ENCODE measurements at places on chromosomes 3 and 15.

DNA sequence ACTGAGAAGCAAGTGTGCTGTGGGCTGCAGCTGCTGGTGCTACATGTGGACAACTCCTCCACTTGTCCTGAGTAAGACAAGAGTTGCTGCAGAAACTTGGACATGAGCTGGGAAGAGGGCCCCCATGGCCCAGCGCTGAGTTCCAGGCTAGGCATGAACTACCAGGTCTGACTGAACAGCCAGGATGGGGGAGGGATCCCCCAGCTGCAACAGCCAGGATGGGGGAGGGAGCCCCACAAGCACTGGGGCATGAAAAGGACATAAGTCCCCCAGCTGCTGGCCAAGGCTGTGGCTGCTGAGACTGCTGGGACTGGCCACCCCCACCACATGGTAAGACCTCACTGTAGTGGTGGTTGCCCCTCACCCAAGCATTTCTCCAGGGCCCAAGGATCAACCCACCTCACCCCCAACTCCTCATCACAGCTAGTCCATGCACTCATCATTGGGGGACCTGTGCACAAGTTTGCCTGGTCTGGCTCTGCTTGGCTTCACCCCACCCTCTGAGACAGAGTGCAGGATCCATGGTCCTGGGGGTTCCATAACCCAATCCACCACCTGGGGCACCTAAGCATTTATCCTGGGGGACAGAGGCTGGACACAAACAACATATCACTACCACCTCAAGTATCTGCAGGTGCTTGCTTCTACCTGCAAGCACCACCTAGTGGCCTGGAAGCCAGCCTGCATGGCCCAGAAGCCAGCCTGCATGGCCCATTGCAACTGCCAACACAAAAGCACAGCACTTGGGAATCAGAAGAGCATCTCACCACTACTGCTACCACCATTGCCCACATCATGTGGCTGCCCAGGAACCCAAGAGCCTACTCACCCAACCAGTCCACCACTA is 84.5 kb upstream of the STT3B start:
- H3K36me3 ChIP-seq = no peaks in the 10 kb centered on the region
- H3K27me3 ChIP-seq = no peaks in the 10 kb centered on the region
- no peaks in the 10 kb centered on the region for H3K4me1 ChIP-seq
- DNase-seq = no peak
- no peak overlapping the region for H3K27ac ChIP-seq
- no peak overlapping the region for H3K4me3 ChIP-seq

DNA sequence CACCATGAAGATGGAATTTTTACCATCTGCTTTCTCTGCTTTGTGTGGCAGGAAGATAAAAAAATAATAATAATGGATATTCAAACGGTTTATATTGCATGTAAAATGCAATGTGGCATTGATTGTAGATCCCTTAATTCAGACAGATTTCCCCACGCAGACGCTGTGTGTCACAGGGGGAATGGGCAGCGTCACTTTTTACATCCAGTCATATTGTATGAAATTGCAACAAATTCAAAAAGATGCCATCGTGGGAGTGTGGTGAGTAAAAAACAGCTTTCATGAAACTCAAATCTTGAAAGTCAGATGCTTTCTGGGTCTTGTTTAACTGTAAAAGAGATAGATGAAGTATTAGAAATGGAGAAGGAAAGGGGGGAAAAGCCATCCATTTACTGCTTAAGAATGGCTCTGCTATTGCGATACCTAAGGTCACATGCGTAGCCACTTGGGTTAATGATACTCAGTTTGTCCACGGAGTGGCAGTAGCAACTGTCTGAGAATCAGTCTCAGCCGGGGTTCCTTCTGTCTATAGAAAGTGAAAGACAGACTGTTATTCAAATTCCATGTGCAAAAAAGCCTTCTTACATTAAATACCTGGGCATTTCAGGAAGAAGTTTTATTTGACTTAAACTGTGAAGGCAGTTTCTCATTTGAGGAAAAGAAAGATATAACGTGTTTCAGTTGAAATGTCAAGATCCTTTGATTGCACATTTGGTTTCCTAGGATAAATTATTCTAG is 28.5 kb downstream of the BTD start:
- H3K27ac ChIP-seq = no peak overlapping the region
- H3K27me3 ChIP-seq = no peaks in the 10 kb centered on the region
- peaks cover 8% of the 10 kb centered on the region for H3K4me1 ChIP-seq
- H3K36me3 ChIP-seq = no peaks in the 10 kb centered on the region
- no peak overlapping the region for H3K4me3 ChIP-seq

- no peaks in the 10 kb centered on the region for H3K27me3 ChIP-seq
- no peak overlapping the region for H3K27ac ChIP-seq
- no peak for DNase-seq
- peaks cover 2% of the 10 kb centered on the region for H3K36me3 ChIP-seq
- H3K4me3 ChIP-seq = no peak overlapping the region
- no peaks in the 10 kb centered on the region for H3K4me1 ChIP-seq
Measured at GRCh38 chr3:71360180-71360579, 223.3 kb downstream of the FOXP1 start.

DNA sequence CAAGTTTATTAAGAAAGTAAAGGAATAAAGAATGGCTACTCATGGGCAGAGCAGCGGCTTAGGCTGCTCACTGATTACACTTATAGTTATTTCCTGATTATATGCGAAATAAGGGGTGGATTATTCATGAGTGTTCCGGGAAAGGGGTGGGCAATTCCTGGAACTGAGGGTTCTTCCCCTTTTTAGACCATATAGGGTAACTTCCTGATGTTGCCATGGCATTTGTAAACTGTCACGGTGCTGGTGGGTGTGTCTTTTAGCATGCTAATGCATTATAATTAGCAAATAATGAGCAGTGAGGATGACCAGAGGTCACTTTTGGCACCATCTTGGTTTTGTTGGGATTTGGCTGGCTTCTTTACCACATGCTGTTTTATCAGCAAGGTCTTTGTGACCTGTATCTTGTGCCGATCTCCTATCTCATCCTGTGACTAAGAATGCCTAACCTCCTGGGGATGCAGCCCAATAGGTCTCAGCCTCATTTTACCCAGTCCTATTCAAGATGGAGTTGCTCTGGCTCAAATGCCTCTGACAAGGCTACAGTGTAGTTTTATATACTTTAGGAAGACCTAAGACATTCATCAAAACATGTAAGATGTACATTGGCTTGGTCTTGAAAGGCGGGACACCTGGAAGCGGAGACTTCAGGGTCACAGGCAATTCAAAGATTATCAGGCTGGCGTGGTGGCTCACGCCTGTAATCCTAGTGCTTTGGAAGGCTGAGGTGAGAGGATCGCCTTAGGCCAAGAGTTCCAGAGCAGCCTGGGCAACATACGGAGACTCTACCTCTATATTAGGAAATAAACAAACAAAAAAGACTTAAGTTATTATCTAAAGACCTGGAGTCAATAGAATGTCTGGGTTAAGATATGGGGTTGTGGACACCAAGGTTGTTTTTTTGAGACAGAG is 3.2 kb upstream of the BLOC1S6 start:
- peaks cover 17% of the 10 kb centered on the region for H3K4me1 ChIP-seq
- DNase-seq = peak; percentile 60
- no peak overlapping the region for H3K4me3 ChIP-seq

GRCh38 chr3:56290374-56290773 is 177.9 kb downstream of the ERC2 start:
- H3K27ac ChIP-seq = no peak overlapping the region
- DNase-seq = no peak
- no peaks in the 10 kb centered on the region for H3K4me1 ChIP-seq
- H3K4me3 ChIP-seq = no peak overlapping the region
- no peaks in the 10 kb centered on the region for H3K36me3 ChIP-seq
- peaks cover 5% of the 10 kb centered on the region for H3K27me3 ChIP-seq

GRCh38 chr3:10340046-10340445 is 19.1 kb upstream of the SEC13 start:
- H3K27ac ChIP-seq = no peak overlapping the region
- no peak overlapping the region for H3K4me3 ChIP-seq
- no peak for DNase-seq
- H3K36me3 ChIP-seq = no peaks in the 10 kb centered on the region
- no peaks in the 10 kb centered on the region for H3K27me3 ChIP-seq

DNA sequence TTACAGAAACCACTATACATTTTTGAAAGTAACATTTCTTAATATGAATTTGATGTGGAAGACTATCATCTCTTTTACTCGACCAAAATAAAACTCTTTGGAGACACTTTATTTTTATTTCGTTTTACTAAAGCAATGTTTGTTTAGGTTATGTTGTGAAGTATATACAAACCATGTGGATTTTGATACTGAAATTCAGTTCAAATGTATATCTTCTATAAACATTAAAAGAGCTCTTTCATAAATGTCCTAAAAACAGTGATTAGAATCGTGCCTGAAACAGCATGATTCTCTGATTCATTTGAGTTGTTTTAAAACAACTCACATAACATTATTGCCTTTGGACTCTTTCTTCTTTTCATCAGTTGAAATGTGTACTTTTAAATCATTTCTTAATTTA is 373.7 kb upstream of the GOLIM4 start:
- no peak overlapping the region for H3K4me3 ChIP-seq
- DNase-seq = no peak
- no peaks in the 10 kb centered on the region for H3K27me3 ChIP-seq
- H3K36me3 ChIP-seq = no peaks in the 10 kb centered on the region
- H3K4me1 ChIP-seq = no peaks in the 10 kb centered on the region

DNA sequence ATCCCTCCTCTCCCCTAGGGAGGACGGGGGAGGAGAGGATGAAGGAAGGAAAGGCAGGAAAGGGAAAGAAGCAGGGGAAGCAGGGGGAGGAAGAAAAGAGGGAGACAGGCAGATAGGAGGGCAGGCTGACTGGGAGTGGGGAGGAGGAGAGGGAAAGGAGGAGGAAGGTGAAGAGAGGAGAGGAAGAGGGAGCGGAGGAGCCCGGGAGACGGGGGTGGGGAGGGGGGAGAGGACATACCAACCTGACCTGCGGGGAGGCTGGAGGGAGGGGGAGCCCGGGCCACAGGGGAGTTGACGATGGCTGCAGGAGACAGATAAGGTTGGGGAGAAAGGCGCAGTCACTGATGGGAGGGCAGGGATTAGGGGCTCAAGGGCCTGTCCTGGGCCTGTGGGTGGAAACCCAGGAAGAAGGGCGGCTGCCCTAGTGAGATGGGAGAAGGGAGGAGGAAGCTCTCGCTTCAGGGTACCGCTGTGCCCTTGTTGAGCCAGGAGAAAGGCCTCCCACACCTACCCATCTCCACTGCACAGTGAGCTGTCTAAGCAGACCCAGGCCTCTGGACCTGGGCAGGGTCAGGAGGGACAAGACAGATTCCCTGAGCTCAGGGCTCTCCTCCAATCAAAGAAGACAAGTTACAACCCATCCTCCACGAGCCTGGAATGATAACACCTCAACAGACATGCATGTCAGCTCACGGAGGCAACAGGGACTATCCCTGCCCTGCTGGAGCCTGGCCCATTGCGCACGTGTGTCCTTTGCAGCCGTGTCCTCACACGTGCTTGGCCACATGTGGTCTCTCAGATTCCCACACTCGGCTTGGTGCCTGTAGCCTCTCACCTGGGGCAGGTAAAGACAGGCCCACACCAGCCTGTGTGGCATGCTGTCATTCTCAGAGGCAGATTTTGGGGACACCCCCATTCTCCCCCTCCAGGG is 27.9 kb downstream of the C3orf18 start:
- H3K27ac ChIP-seq = no peak overlapping the region
- no peaks in the 10 kb centered on the region for H3K36me3 ChIP-seq
- H3K4me1 ChIP-seq = no peaks in the 10 kb centered on the region
- H3K27me3 ChIP-seq = peaks cover 11% of the 10 kb centered on the region

DNA sequence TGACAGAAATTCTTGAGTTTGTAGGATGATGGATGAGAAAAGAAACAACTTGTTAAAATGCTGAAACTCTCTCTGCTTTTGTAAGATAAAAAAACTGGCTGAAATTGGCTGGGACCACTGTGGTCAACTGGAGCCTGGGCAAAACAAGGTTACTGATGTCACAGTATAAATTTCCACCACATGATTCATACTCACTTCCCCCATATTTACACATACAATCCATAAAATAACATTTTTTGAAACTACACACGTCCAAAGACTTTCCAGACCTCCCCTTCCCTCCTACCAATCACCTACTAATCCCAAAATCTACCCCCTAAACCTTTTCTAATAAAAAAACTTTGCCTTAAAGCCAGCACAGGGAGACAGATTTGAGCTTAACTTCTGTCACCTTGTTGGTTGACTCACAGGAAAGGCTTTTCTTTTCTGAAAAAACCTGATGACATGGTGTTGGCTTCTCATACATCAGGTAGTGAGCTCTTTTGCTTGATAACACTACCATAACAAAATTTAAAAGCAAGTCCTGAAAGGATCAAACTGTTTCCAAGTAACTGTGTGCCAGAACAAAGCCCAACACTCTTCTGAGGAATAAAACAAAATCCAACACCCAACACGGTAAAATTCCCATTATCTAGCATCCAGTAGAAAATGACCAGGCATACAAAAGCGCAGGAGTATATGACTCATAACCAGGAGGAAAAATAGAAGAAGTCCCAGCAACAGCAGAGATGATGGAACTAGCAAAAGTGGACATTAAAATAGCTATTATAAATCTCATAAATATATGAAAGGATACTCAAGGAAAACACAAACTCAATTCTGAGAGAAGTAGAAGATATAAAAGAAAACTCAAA is 87.3 kb upstream of the SNRK start:
- no peak overlapping the region for H3K4me3 ChIP-seq
- H3K27ac ChIP-seq = no peak overlapping the region
- no peaks in the 10 kb centered on the region for H3K4me1 ChIP-seq
- no peak for DNase-seq
- no peaks in the 10 kb centered on the region for H3K36me3 ChIP-seq
- no peaks in the 10 kb centered on the region for H3K27me3 ChIP-seq

GRCh38 chr3:130850044-130850797 is 43.7 kb upstream of the ATP2C1 start:
- H3K36me3 ChIP-seq = no peaks in the 10 kb centered on the region
- H3K4me1 ChIP-seq = peaks cover 65% of the 10 kb centered on the region
- H3K27ac ChIP-seq = peak overlapping the region; percentile 100
- no peaks in the 10 kb centered on the region for H3K27me3 ChIP-seq
- peak; percentile 100 for DNase-seq

GRCh38 chr3:107284612-107285011 is 92.6 kb upstream of the CCDC54 start:
- H3K36me3 ChIP-seq = no peaks in the 10 kb centered on the region
- H3K27me3 ChIP-seq = no peaks in the 10 kb centered on the region
- no peak overlapping the region for H3K4me3 ChIP-seq

GRCh38 chr3:82186017-82186416 is 424.6 kb upstream of the GBE1 start:
- H3K36me3 ChIP-seq = no peaks in the 10 kb centered on the region
- H3K27ac ChIP-seq = no peak overlapping the region
- H3K4me3 ChIP-seq = no peak overlapping the region
- H3K27me3 ChIP-seq = no peaks in the 10 kb centered on the region
- DNase-seq = no peak

DNA sequence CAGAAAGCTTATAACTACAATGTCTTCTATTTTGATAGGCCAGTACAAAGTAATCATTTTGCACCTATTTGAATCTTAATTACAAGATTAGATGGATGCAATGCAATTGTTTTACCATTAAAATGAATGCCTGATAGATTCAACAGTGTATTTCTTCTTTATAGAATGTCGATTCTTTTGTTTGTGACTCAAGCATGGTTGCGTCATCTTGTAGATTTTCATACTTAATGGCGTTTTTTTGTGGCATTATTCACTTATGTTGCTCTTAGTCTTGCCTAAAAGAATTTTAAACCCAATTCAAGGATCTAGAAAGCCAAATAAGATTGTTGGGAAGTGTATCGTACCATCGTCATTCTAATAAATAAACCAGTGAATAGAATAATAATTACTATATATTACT is 21.4 kb downstream of the ZBTB38 start:
- H3K27ac ChIP-seq = no peak overlapping the region
- DNase-seq = no peak
- H3K4me1 ChIP-seq = no peaks in the 10 kb centered on the region
- H3K27me3 ChIP-seq = no peaks in the 10 kb centered on the region

All from common myeloid progenitor, CD34-positive (primary cell).